ENCODE measurements at places on chromosomes 5 and 9.

DNA sequence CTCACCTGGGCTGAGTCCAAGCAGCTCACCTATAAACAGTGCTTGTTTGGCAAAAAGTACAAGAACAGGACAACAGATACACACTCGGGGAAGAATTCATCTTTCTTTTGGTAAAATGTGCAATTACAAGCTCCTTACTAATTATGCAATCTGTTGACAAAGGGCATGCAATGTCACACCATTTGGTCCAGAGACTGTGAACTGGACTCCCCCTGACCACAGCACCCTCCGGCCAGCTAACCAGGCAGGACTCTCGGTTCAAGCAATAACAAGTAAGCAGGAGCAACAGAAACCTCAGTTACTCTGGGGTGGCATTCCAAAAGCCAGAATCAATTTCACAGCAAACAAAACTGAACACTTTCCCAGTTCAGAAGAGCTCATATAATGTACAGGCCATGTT is 113.8 kb downstream of the GNAQ start:
- DNase-seq, result no peak

GRCh38 chr5:166178411-166179080 is 2112.9 kb upstream of the WWC1 start:
- DNase-seq, result no peak

DNA sequence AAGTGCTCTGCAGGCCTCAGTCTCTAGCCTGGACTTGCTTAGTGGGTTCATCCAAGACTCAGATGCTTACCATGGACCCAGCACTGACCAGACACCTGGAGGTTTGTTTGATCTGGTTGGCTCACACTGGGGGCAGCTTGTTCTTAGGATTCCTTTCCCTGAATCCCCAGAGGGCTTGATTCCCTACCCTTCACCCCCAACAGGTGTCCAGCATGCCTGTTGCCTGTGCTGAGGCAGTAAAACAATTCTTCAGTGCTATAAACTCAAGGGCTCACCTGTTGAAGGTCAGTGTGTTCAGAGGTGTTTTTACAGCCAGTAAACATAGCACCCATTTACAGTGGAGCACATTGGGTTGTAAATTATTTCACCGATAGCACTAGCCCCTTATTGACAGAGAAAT is 123.8 kb upstream of the KLF4 start:
- no peak for DNase-seq

- DNase-seq, result no peak
Observed at GRCh38 chr5:24904981-24905517, 260.3 kb upstream of the CDH10 start.

- DNase-seq, result no peak
Observed at GRCh38 chr5:107213025-107213424, 457.7 kb downstream of the EFNA5 start.

GRCh38 chr5:109921735-109922380 is 232.1 kb downstream of the MAN2A1 start:
- no peak for DNase-seq

DNA sequence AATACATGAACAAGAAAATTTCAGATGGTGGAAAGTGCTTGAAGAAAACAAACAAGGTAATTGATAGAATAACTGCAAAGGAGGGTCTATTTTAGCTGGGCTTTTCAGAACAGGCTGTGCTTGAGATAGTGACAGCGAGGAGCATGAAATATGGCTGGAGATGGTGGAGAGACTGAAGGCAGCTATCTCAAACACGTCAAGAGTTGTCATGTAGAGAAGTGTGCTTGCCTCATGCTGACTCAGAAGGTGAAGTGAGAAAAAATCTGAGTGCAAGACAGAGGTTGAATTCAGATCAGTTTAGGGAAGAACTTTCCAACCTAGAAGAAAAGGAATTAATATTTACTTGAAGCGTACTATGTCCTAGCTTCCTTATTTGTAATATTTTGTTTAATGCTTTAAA is 115.5 kb upstream of the RANBP3L start:
- DNase-seq, result no peak

DNA sequence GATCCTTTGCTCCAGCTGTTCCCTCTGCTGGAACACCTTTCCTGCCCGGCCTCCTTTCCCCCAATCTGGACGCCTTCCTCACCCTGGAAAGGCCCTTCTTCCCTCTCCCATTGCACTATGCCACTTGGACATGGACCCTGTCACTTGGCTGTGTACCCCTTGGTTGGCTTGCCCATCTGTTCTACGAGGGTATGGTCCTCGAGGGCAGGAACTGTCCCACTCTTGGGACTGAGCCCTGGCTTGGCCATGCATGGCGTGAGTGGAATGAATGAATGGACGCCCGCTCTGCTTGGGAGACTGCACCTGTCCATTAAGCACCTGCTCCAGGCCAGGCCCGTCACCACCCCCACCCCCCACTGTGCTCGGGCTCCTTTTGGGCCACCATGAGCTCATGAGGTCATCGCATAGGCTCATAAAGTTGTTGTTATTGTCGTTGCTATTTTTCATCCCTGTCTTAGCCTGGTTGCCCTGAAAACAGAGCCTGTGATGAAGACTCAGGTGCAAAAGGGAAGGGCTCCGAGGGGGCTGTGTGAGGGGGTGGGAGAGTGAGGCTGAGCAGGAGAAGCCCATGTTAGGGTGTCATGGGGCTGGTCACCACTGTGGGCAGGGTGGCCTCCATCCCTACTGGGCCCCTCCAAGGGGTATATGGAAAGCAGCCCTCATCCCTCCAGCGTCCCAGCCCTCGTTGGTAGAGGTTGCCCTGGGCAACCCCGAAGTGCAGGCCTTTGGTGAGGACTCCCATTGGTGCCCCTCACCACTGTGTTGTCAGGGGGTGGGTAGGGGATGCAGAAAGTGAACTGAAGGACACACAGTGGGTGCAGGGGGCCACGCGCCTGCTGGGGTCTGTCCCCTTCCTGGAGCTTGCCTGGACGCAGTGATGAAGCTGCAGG is 57.2 kb upstream of the IER5L start:
- no peak for DNase-seq

DNA sequence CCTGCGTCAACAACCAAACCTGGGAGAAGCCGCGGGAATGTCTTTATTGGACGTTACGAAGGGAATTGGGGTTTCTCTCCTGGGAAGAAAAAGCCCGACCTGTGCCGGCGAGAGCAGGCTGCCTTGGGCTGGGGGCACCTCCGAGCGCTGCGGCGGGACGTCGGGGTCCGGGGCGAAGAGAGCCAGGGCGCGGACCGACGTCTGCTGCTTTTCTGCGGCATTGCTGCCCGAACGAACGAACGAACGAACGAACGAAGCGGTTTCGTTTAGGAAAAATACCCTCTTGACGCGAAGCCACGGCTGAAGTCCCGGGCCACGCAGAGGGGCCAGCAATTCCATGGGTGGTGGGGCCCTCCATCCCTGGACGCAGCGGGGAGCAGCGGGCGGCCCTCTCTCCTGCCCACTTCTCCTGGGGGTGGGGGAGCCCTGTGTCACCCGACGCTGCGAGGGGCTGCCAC is 4.8 kb upstream of the PITX1 start:
- no peak for DNase-seq

- DNase-seq, result no peak
Observed at GRCh38 chr5:96111080-96111756, 149.6 kb upstream of the ELL2 start.

- no peak for DNase-seq
Observed at GRCh38 chr5:2134543-2135292, 252.0 kb upstream of the IRX4 start.

- no peak for DNase-seq
Observed at GRCh38 chr9:125146247-125146646, 2.9 kb upstream of the SCAI start.

- DNase-seq, result no peak
Observed at GRCh38 chr9:20040991-20041696, 252.3 kb upstream of the SLC24A2 start.

DNA sequence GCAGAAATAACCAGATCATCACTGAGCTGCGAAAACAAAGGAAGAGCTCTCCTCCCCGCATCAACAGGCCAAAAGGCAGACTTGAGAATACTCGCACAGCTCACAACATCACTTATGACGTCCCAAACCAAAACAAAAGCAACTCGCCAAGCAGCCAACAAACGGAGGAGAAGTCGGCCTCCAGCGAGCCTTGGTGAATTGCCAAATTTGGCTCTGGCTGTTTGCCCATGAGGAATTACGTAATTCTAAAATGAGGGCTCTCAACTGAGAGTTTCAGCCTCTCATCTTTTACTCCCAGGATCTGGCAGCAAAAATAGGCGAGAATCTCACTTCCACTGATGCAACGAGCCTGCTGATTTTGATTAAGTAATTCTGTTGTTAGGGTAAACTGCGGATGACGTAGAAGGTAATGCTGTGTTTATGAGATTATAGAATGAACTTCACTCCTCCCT is 51.7 kb upstream of the SEMA6A start:
- no peak for DNase-seq

GRCh38 chr5:125630237-125630636 is 793.0 kb upstream of the GRAMD2B start:
- DNase-seq, result no peak

DNA sequence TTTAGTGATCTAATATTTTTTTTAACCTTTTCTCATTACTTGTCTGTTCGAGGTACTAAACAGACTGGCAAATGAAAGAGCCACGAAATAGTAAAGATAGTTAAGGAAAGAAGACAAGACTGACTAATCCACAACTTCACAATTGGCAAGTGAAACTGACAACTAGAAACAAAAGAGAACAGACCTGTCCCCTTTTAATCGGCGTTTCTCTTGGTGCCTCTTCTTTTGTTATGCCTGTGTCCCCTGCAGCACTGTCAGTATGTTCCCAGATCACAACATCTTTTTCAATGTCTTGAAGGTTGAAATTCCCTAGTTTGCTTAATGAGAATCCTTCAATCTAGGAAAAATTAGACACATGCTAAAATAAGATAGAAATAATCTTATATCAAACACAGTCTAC is 26.1 kb downstream of the TUT7 start:
- no peak for DNase-seq

- DNase-seq, result no peak
Observed at GRCh38 chr9:71758277-71758676, 10.0 kb downstream of the CEMIP2 start.

DNA sequence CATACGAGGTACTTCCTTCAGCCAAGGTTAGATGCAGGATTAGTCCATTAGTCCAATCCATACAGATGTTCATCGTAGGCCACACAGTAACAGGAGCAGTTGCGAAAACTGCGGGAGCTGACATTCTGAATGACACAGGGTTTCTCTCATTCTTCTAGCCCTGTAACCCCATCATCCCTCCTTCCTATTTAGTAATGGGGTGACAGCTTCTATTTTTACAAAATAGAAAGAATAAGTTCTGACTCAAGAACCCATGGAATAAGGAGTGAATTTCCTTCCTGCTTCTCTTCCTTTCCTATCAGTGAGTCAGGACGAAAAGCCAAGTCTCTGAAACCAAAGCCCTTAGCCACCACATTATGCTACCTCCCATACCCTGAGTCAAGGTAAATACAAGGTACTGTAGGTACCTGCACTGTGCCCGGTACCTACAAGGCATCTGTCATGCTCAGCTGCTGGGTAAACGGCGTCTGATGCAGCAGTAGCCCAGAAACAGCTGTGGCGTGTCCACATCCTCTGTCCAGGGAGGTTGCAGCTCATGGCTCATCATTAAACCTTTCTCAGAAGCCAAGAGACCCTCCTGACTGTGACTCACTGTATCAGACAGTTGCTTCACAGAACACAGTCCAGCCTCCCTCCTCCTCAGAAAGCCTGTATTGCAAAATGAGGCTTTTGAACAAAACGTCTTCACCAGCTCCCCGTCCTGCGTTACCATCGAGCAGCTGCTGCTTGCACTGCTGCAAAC is 84.2 kb downstream of the ESM1 start:
- DNase-seq, result no peak

DNA sequence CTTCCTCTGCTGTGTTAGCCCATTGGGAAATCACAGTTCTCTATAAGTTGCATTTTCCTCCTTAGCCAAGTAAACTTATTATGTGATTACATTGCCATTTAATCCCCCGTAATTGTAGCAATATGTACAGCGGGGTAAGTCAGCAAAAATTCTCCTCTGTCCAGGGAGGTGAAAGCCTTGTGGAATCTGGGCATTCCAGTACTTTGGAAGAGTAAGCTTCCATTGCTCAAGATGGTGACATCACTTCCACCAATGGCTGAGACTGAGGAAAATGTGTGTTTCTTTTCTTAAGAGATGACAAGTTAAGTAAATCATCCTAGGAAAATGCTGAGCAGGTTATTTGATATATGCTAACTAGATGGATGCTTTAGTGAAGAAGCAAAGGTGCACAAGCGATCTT is 436.7 kb downstream of the CETN3 start:
- no peak for DNase-seq

DNA sequence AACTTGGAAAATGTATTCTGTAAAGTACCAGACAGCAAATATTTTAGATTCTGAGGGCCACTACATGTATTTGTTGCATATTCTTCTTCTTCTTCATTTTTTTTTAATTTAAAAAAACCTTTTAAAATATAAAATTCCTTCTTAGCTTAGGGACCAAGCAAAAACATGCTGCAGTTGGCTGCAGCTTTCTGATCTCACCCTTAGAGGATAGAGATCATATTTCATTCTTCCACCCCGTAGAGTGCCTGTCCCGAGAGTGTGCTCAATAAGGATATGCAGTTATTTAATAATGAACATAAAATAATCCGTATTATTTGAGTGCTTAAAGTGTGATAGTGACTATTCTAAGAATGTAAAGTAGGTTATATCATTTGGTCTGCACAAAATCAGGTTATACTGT is 204.2 kb upstream of the CD180 start:
- DNase-seq, result no peak

DNA sequence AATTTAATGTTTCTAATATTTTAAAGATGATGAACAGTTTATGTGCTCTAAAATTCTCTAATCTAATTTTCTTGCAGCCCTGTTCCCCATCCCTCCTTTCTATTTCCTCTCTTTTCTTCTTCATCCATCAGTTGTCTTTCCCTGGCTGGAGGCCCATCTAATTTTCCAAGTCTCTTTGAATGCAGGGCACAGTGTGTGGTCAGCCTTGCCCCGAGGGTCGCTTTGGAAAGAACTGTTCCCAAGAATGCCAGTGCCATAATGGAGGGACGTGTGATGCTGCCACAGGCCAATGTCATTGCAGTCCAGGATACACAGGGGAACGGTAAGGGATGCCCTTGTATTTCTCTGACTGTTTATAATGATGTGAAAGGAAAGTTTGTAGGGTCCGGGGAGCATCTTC is 111.8 kb downstream of the MEGF10 start:
- DNase-seq, result no peak

DNA sequence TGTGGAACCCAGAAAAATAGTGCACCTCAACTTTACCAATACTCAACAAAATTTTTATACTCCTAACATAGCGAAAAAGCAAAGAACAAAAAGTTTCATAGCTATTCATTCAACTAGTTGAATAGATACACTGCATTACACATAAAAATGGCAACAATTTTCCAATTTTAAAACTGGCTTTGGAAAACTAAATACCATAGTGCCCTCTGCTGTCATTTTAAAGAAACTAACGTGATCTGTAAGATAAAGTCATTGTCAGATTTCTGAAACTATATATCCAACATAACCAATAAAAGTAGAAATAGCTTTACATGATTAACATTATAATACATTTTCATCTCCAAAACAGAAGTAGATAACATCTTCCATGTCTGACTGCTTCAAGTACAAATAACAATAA is 31.6 kb downstream of the DTWD2 start:
- DNase-seq, result no peak
